PC-3 (cell line): ENCODE measurements at places on chromosomes 12 and 14. TPM values are rescaled to one million over a fixed set of nuclear protein-coding genes. Genes with fewer than 3 reads are reported as not detected.

The CKAP4 gene
- total RNA-seq, result 76.3 and 99.1 TPM in 2 replicates

The KRT79 gene
- total RNA-seq, result 0.46 TPM in 1 of 2 replicates, not detected in the other

The SPRYD3 gene
- 18.5 and 24.1 TPM in 2 replicates for total RNA-seq

The EDDM3A gene
- not detected in 2 replicates for total RNA-seq

The KRT72 gene
- total RNA-seq, result not detected in 2 replicates

The IAPP gene
- not detected in 2 replicates for total RNA-seq

The DNAI7 gene
- total RNA-seq, result not detected in 2 replicates

- no peak for DNase-seq
These were observed 91.3 kb downstream of the DUSP6 start for GRCh38 chr12:89260841-89261637.

GRCh38 chr14:72740504-72740961, 153.4 kb downstream of the DPF3 start:
- DNase-seq, result no peak

- DNase-seq, result no peak
These were observed 45.9 kb upstream of the SLC24A4 start for GRCh38 chr14:92277031-92277430.

DNA sequence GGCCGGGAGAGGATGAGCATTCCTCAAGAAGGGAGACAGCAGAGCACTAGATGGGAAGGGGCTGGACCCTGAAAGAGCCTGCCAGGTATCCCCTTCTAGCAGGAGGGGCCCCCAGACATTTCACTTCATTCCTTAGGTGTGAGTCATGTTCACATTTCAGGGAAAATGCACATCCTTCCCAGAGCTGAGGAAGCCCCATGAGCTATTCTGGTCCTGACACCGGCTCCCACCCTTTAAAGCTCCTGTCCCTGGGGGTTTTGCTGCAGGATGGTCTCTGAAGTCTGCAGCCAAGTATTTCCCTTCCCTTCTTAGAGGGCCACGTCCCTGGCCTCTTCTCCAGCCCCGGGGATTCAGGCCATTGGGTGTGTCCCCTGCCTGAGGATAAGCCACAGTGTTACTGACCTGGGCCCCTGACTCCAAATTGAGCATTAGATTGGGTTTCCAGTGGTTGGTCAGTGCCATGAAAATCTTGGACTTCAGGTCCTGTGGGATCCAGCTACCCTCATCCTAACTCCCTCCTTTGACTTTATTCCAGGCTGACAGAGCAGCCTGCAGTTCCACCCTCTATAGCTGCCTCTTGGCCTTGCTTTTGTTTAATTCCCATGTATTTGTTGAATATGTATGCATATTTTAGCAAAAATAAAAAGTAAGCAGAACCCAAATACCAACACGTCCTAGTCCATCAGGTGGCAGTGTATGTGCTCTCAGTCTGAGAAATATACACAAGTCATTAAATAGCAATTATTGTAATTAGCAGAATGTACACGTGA, 267.1 kb downstream of the CACNA1C start:
- DNase-seq, result no peak

DNA sequence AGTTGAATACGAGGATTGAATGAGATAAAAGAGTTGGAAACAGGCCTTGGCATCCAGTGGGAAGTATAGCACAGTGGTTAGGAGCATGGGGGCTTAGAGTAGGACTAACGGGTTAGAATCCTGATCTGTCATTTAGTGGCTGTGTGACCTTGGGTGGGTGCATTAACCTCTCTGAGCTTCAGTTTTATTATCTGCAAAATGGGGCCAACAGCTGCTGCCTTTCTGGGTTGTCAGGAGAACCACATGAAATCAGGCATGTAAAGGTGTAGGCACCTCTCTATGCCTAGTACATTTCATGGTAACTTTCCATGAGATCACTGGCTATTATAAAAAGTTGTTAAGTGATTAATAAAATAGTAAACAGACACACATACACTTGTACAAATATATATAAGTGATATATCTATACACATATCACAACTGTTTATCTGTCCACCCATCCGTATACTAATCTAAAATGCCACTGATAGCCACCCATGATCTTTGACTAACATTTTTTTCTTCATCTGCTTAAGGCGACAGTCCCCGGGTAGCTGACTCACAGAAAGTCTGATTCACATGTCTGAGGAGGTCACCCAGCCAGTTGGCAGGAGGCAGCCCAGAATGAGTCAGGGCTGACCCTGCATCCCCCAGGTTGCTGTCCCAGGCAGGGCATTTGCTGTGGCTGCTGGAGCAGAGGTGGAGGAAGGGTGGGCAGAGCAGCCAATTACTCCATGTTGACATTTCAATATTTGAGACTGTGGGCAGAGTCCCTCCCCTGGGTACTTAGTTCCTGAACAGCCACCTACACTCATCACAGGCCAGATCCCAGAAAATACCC, 125.6 kb upstream of the NOS1 start:
- peak; percentile 97 for DNase-seq

GRCh38 chr14:52547526-52547925, 4.8 kb downstream of the TXNDC16 start:
- DNase-seq, result no peak

GRCh38 chr14:91125271-91125660, 11.4 kb downstream of the DGLUCY start:
- no peak for DNase-seq

- peak; percentile 96 for DNase-seq
These were observed 63.2 kb downstream of the ERGIC2 start for GRCh38 chr12:29317556-29318363.

- no peak for DNase-seq
These were observed 3.6 kb downstream of the DIP2B start for GRCh38 chr12:50508414-50508813.

GRCh38 chr12:2892246-2892645, 1.6 kb downstream of the TULP3 start:
- no peak for DNase-seq

GRCh38 chr14:39974036-39974435, 541.8 kb upstream of the FBXO33 start:
- DNase-seq, result no peak

DNA sequence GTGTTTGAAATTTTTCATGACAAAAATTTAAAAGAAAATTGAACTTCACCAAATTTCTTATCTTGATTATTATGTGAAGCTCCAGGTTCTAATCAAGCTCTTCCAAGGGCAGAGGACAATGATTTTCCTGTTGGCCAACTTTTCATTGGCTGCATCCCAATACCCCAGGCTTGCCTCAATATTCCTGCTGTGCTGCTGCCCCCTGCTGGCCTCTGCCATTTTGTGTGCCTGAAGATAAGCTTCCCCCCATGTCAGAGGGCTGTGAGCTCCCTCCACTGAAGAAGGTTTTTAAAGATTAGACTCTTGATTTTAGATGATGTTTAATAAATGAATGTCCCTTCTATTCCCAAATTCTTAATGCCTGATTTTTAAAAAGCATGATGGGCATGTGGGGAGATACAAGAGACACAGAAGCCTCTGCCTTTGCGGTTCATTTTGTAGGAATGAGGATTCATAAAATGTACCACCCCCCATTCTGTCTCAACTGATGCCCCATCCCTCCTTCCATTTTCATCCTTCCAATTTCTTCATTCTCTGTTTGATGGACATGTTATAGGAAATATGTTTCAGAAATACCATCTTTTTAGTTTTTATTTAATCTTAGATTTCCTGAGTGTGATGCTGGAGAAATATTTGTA, 76.7 kb upstream of the RGS6 start:
- DNase-seq, result peak; percentile 89

GRCh38 chr12:65747338-65747737, 76.9 kb upstream of the HMGA2 start:
- no peak for DNase-seq
